Fibroblast of skin of right quadriceps (primary cell): ENCODE measurements at places on chromosomes 11 and 22.
A peak's percentile ranks its signal among the peaks of the same experiment; 100 is the strongest.

DNA sequence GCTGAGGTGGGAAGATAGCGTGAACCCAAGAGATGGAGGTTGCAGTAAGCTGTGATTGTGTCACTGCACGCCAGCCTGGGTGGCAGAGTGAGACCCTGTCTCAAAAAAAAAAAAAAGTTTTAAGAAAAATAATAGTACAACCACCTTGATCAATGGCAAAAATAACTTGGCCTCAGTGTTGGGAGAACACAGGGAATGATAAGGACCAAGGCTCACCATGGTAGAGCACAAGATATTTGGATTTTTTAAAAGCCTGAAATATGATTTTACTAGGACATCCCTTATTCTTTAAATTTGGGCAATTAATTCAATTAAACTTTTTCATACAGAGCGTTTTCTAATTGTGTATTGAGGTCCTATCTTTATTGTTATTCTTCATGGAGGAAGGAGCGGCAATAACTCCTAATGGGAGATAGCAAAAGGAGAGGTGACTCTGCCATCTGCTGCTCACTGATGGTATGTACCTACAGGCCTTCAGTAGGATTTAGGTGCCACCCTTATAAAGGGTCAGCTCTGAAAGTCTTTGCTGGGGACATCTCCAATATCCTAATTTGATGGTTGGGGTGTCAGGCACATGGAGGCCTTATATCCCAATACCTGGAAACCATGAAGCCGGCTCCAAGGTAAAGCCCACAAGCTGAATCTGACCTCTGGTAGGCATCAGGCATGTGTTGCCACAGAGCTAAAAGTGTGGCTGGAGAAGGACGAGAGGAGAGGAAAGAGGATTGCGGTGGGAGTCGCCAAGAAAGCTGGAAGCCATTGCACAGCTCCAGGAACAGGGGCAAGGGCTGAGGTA lies 21.9 kb upstream of the POLD3 start:
- peak; percentile 36 for DNase-seq

GRCh38 chr22:41847300-41847699 lies 14.4 kb downstream of the SREBF2 start:
- no peak for DNase-seq

DNA sequence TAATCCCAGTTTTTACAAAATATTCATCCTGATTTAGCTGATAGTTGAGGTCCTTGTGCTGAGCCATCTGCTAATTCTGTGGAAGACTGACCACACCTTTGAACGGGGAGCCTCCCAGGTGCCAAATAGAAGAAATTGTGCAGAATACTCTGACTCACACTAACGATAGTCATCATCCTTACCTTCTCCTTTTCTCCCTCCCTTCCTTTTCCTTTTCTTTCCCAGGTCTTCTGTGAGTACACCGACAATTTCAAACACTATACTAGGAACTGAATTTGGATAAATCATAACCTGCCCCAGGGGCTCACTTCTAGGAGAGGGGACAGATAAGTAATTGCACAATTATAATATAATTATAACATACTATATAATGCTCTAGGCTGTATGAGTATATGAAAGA lies 73.1 kb upstream of the CTSC start:
- DNase-seq: no peak

DNA sequence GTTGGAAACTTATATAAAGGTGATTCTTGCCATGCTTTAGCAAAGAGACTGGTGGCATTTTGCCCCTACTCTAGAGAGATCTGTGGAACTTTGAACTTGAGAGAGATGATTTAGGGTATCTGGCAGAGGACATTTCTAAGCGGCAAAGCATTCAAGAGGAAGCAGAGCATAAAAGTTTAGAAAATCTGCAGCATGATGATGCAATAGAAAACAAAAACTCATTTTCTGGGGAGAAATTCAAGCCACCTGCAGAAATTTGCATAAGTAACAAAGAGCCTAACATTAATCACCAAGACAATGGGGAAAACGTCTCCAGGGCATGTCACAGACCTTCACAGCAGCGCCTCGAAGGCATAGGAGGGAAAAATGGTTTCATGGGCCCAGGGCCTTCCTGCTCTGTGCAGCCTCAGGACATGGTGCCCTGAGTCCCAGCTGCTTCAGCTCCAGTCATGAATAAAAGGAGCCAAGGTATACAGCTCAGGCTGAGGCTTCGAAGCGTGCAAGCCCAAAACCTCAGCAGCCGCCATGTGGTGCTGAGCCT lies 83.4 kb downstream of the MRTFA start:
- no peak for DNase-seq

- peak; percentile 72 for DNase-seq
These were observed 421.6 kb downstream of the METTL15 start for GRCh38 chr11:28529540-28530410.

GRCh38 chr11:65919573-65920371 lies 546 bp downstream of the DRAP1 start:
- DNase-seq: no peak

- DNase-seq: no peak
These were observed 59.2 kb upstream of the USP47 start for GRCh38 chr11:11782532-11783110.

DNA sequence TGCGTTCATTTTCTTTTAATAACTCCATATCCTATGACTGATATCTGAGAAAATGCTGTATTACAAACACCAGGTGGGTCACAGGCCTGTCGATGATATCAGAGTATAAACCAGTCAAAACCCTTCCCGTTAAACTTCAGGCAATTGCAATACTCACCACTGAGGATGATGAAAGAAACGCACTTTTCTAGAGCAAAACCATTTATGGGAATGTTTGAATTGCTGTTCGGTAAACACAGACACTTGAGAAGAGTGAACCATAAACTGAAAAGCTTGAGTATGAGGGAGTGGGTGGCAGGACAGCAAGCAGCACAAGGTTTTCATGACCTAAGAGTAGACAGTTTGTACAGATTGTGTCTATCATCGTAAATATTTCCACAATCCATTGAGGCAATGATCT lies 139.8 kb upstream of the CEP126 start:
- DNase-seq: no peak

DNA sequence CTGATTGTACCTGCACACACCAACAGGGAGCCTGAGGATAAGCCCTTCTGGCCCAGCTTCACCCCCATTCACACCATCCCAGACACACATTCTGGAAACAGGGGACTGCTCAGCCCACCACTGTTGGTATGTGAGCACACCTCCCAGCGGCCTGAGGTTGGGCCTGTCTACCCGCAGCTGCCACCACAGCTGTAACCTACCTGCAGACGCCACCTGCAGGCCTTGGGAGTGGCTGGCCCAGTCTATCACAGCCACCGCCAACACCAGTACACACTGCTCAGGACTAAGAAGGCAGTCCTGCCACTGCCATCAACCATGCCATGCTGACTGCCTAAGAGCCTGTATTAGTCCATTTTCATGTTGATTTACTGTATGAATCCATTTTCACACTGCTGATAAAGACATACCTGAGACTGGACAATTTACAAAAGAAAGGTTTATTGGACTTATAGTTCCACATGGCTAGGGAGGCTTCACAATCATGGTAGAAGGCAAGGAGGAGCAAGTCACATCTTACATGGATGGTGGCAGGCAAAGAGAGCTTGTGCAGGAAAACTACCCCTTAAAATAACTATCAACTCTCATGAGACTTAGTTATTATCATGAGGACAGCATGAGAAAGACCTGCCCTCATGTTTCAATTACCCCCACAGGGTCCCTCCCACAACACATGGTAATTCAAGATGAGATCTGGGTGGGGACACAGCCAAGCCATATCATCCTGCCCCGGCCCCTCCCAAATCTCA lies 30.6 kb downstream of the RSF1 start:
- no peak for DNase-seq

DNA sequence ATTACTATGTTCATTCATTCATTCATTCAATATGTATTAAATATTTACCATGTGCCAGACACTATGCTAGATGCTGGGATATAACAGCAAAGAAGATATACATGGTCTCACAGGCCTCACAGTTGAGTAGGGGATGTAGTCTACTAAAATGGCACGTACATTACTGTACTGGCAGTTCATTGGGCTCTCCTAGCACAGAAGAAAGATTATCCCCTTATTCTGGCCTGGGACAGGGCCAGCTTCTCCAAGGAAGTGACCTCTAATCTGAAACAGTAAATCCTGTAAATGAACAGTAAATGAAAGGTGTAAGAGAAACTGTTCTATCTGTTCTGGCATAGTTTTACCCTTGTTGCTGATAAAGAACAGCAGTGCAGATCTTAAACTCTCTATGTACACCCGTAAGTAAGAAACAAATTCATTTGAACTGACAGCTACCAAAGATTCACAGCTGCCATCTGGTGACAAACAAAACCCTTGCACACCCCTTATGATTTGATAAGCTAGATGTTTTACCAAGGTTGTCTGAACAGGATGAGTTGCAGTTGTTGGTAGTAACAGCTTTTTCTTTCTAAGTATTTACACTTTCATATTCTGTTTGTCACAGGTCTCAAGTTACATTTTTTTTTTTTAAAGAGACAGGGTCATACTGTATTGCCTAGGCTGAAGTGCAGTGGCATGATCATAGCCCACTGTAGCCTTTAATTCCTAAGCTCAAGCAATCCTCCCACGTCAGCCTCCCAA lies 263.1 kb downstream of the TMEM135 start:
- no peak for DNase-seq

- no peak for DNase-seq
These were observed 2.7 kb downstream of the FREY1 start for GRCh38 chr11:45904309-45904915.
